Stimulated activated CD8-positive, alpha-beta memory T cell treated with anti-CD3 and anti-CD28 coated beads, Interleukin-15, amount 100 ng/mL, for 1 hour (primary cell): ENCODE measurements at places on chromosomes 1 and 21.

GRCh38 chr1:231691618-231692259 lies 65.1 kb downstream of the DISC1 start:
- no peak for DNase-seq

- DNase-seq = no peak
Measured at GRCh38 chr21:42071146-42071737, at the start of gene UMODL1. UMODL1 (plus strand) TSS chr21:42071317; CDS start chr21:42071317, 0 bp downstream.

- no peak for DNase-seq
Measured at GRCh38 chr1:22329148-22329515, 122.5 kb upstream of the ZBTB40 start.

DNA sequence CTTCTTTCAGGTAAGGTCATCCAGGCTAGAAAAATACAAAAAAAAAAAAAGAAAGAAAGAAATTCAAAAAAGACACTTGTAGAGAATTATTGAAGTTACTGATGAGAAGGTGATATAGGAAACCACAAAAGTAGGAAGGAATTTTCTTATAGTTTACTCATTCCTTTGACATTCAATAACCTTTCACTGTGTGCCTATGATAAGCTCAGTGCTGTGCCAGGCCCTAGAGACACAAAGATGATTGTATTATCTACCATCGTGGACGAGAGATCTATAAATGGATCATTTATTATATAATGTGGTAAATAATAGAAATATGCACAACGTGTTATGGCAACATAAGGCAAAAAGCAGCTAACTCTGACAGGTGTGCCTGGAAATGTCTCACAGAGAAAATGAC lies 109.6 kb upstream of the NGF start:
- no peak for DNase-seq

- DNase-seq = no peak
Measured at GRCh38 chr1:162498496-162498810, 835 bp downstream of the UHMK1 start.

DNA sequence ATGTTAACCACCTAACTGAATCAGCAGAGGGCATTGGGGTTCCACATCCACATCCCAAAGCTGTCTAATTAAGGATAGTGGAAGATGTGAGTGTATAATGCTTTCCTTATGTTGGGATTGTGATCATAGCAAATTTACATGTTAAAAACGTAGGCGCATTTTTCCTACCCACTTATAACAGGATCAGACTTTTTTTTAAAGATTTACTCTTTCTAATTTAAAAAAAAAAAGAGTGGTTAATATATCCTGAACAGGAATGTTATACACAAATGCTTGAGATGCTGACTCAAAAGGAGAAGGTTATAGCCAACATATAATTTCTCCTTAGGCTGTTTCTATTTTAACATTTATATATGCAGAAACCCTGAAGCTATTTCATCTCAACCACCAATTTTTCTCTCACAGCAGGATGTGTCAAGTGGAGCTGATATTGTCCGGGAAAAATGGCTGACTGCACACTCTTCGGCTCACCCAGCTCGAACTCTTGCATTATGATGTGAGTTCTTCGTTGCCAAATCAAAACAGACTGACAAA lies 40.3 kb downstream of the RGS5 start:
- DNase-seq = no peak

DNA sequence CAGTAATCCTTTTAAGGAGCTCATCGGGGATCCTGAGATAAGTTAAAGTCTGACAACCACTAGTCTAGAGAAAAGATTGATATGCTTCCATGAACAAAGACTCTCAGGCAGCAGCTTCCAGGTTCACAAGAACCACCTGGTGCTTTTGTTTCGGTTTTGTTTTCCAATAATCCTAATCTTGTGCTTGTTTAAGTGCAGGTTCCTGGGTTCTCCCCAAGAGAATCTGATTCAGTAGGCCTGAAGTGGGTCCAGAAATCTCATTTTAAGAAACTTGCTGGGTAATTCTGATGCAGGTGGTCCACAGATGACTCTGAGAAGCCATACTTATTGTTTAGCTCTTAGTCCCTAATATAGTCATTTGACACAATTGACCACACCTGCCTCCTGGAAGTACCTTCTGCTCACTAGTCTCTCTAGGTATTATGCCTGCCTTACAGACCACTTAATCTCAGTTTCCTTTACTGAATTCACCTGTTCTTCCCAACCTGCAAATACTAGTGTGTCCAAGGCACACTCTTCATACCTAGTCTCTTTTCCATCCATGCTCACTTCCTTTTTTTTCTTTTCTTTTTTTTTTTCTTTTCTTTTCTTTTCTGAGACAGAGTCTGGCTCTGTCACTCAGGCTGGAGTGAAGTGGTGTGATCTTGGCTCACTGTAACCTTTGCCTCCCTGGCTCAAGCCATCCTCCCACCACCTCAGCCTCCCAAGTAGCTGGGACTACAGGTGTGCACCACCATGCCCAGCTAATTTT lies 20.5 kb upstream of the FRRS1 start:
- no peak for DNase-seq

- no peak for DNase-seq
Measured at GRCh38 chr1:179283992-179284391, 9.6 kb upstream of the SOAT1 start.

GRCh38 chr1:241518476-241519307 lies 863 bp downstream of the FH start:
- DNase-seq = no peak

DNA sequence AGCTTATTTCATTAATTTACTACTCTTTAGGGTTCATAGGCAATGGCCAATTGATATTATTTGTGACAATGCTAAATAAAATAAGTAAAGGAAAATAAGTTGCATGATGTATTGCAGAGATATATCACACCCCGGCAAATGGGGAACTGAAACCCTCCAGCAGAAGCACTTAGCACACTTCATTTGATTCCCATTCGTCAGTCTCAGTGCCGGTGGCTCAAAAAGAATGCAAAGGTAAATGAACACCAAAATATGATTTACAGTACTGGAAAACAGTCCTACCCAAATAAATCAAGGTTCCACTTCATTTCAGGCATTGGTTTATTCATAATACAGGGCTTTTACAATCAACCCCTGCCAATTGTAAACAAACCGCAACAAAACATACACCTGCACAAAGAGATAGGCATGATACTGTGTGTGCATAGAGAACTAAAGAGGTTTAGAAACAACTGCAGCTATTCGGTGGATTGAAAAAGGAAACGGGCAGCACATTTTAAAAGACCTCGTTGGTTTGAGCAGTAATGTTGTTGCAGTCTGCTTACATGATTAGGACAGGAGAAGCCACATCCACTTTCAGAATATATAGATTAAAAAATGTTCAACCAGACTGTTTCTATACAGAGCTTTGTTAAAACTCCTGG lies 1019.2 kb downstream of the TTLL7 start:
- no peak for DNase-seq

DNA sequence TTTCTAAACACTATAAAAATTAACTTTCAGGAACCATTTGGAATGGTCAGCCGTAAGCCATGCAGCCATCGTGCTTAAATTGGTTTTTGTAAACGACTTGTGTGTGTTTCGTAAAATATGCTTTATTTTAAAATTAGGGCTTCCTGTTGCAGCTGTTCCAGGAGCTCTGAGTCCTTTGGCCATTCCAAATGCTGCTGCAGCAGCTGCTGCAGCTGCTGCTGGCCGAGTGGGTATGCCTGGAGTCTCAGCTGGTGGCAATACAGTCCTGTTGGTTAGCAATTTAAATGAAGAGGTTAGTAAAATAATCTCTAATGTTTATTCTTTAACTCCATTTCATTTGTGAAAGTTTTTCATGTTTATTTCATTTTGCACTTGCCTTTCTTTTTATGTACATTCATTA lies 83.1 kb downstream of the PTBP2 start:
- DNase-seq = no peak

DNA sequence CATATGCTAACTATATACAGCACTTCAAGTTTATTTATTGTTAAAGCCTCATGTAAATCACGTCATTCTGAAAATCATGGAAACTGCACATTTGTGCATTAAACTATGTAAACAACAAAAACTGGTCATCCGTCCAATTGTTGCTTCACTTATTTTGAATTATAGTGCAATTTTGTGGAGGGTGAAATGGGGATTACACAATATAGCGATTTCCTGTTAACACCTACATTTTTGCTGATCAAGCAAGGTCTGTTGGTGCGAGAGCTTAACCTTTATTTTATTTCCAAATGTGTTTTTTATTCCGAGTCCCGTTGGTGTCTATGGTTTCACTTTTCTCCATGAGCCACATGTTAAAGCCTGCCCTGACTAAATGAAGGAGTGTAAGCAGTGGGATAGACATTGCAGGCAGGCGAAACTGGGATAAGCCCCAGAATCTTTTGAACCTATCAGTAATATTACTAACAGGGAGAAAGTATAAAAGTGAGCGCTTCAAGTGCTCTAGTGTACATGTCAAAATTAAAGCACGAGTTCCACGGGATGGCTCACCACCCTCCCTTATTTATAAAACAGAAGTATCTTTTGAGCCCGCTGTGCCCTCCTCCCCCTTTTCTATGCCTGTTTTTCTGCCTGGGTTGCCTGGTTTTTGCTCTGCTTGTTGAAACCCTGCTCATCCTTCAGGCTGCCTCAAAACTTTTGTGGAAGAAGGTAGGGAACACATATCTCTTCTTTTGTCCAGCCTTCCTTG lies 120.7 kb downstream of the NFIA start:
- no peak for DNase-seq

DNA sequence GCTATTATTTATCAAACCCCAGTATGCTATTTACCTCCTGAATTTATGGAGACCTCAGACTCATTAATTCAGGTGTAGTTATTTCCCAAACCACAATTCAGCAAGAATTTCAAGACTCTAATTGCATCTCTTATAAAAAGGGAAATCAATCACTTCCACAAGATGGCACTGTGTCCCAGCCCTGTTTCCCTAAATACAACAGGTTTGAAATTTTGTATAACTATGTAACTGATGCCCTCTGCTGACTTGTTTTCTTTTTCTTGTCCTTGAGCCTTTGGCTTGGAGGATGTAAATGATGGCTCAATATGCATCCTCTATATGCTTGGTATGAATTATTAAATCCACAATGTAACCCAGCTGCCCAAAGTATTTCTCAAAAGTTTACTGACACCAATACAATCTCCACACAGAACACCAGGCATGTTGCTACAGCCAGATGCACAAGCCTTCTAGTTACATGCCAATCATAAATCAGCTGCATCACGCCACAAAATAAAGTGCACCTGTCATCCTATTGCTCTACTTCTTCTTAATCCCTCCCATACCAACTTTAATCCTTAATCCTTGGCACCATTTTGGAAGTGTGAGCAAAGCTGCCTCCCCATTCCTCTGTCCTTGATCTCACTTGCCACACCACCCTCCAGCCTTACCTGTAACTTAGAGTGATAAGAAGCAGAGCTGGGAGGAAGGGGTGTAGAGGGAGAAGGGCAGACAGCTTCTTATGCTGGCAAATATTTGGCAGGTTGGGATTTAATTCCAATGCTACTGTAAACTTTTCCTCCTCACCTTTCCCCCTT lies 9.0 kb downstream of the C1orf105 start:
- no peak for DNase-seq

- no peak for DNase-seq
Measured at GRCh38 chr1:41013796-41014195, 7.7 kb downstream of the SLFNL1 start.

GRCh38 chr21:25637851-25638659 lies 1.0 kb upstream of the JAM2 start:
- DNase-seq = no peak

- DNase-seq = no peak
Measured at GRCh38 chr1:102853136-102853535, 255.2 kb downstream of the COL11A1 start.

DNA sequence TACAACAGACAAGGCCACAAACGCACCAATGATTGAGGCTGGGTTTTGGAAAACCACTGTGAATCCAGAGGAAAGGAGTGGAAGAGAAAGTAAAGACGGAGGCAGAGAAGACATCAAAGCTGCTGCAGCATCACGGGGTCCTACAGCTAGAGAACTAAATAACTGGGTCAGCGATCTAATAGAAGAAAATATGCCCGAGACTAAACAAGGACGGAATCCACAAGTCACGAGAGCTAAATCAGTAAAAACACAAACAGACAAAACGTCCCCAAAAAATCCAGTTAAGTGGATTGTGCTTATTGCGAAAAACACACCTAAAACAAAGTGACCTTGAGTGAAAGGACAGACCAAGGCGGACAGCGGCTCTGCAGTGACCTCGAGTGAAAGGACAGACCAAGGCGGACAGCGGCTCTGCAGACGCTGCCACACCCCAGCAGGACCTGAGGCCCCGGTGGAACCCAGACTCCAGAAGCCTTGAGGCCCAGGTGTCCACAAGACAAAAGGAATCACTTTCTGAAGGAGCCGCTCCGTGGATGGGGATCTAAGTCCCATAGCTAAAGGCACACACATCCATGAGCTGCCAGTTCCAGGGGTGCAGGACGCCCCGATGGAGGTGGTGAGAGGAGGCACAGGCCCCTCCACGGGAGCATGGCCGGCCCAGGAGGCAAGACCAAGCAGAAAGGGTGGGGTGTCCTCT lies 6.0 kb downstream of the FTCD start:
- DNase-seq = no peak

GRCh38 chr1:34656299-34656698 lies 98.5 kb upstream of the GJB5 start:
- DNase-seq = no peak

- no peak for DNase-seq
Measured at GRCh38 chr1:107690491-107690890, 274.5 kb downstream of the VAV3 start.

DNA sequence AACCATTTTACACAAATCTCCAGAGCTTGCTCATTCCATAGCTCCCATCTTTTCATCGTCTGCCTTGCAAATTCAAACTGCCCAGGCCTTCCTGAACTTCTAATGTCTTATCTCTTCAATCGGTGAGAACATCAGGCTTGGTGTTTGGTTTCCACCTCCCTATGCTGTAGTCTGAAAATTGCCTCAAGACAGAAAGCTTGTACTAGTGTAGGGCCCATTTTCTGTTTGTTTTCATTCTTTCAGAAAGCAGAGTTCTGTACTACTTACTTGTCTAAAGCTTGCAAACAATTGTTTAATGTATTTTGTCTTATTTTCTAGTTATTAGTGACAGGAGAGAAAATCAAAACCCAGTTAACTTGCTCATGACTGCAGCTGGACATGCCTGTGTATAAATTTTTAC lies 16.8 kb downstream of the HOOK1 start:
- DNase-seq = no peak

DNA sequence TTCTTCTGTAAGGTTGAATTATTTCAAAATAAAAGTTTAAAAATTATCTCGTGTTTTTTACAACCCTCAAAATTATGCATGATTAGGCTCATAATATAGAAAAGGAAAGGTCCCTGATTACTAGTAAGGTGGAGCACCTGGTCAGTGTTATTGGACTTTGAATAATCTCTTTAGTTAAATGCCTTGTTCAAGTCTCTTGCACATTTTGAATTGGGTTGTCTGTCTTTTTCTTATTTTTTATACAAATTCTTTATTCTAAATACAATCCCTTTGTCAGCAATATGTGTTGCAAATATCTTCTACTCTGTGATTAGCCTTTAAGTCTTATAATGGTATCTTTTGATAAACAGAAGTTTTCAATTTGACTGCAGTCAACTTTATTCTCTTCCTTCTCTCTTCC lies 100.7 kb upstream of the TNFSF4 start:
- no peak for DNase-seq

- DNase-seq = no peak
Measured at GRCh38 chr1:180540697-180541594, 17.8 kb upstream of the OVAAL start.

GRCh38 chr1:43880604-43881003 lies 53.0 kb upstream of the ARTN start:
- DNase-seq = no peak
